Endothelial cell of umbilical vein (primary cell): ENCODE measurements at places on chromosomes 16 and 17. TPM values are rescaled to one million over a fixed set of nuclear protein-coding genes. Genes with fewer than 3 reads are reported as not detected.

CDRT4 gene
- 11.6 and 13.6 TPM in 2 replicates for total RNA-seq

BRICD5 gene
- total RNA-seq = 8.4 and 10.2 TPM in 2 replicates

CLEC19A gene
- not detected in 2 replicates for total RNA-seq

CBLN1 gene
- not detected in 2 replicates for total RNA-seq

TAF1C gene
- 57.2 and 62.3 TPM in 2 replicates for total RNA-seq

STAC2 gene
- total RNA-seq = not detected in 2 replicates
